ENCODE measurements at places on chromosomes 13 and 19.

GRCh38 chr13:63901630-63902029 is 2486.0 kb upstream of the PCDH20 start:
- DNase-seq: no peak

DNA sequence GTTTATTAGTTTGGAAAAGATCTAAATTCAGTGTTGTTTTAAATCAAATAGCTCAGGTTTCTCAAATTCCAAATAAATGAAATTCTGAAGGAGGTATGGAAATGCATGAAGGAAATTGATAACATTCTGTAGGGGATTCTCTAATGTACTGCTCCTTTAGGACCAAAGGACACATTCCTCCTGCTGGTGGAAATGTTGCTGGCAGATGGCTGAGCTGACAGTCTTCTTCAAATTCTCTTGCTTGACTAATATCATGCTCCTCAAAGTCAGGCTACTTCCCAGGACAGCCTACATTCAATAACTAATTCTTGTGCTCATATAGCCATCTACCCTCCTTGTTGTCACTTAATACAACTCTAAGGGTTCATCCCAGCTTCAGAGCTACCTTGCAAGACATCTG is 1118.5 kb downstream of the PCDH9 start:
- no peak for DNase-seq

DNA sequence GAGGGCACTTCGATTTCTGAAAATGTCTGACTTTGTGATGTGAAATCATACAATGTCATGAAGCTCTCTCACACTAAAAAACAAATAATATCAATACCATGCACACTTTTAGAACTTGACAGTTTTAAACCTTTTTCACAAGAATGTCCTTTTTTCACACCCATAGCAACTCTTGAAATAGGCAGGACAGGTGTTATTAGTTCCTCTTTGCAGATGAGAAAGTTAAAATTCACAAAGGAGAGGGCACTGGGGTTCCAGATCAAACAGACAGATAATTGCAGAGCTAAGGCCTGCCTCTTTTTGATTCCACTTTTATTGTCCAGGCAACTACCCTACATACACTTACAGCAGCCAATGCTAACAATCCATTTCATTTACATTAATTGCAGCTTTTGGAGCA is 142.8 kb downstream of the KLF12 start:
- DNase-seq: no peak

GRCh38 chr19:8030960-8031359 is 21.6 kb upstream of the CCL25 start:
- no peak for DNase-seq

- no peak for DNase-seq
Measured at GRCh38 chr13:37899753-37900152, 30.2 kb upstream of the TRPC4 start.

GRCh38 chr13:71814806-71815360 is 52.1 kb downstream of the DACH1 start:
- no peak for DNase-seq

- DNase-seq: no peak
Measured at GRCh38 chr19:49469828-49470614, 4.0 kb upstream of the FLT3LG start.

- DNase-seq: no peak
Measured at GRCh38 chr19:15315101-15315500, 17.2 kb downstream of the BRD4 start.

DNA sequence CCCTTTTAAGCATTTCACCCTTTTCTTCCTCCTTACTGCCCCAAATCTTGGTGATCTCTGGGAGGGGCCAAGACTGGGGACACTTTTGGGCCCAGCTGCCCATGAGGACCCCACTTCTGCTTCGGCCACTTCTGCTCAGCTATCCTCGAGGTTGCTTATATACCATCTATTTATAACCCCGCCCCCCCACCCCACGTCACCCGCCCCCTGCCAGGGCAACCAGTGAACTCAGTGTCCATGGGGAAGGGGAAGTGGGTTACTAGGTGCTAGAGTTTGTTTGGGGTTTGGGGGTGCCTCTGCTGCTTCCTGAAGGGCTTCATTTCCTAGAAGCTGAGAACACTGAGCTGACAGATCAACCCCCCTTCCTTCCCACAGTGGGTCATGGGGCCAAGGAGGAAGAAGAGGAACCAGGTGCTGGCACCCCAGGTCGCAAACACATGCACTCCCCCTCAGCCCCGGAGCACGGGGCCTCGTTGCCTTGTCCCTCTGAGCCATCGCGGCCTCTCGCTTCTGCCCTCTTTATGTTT is 6.1 kb upstream of the ADGRE5 start:
- DNase-seq: no peak

DNA sequence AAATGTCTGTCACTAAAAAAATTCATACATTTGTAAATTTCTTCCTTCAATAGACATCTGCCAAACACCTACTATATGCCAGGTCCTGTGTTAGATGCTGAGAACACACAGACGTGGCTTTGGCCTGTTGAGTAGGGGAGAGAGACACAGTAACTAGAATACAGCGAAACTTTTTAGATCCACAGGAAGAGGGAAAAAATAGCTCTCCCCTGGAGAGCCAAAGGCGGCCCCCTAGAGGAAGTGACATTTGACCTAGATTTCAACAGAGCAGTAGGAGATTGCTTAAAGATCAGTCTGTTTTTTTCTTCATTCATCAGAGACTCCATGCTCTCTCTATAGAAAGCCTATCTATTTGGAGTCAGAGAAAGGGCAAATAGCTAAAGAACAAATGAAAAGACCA is 11.3 kb downstream of the LCP1 start:
- DNase-seq: peak; percentile 44

DNA sequence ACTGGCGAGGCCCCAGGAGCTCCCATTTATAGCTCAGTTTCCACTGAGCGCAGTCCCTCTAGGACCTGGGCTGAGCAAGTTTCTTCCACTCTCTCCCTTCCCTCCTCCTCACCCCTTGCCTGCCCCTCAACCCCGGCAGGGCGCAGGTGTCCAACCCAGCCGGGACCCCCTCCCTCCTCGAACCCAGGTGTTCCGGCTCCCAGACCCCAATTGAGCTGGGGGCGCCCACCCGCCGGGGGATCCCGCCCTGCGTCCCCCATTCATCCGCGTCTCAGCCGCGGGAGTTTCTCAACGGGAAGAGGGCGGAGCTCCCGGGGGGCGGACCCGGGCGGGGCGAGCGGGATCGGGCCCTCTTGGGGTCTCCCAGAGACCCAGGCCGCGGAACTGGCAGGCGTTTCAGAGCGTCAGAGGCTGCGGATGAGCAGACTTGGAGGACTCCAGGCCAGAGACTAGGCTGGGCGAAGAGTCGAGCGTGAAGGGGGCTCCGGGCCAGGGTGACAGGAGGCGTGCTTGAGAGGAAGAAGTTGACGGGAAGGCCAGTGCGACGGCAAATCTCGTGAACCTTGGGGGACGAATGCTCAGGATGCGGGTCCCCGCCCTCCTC is at the start of gene KIRREL2:
Gene KIRREL2, plus strand, starts transcription at position 366 of the 604 bp plus-strand sequence. Its CDS starts 209 bp downstream, at position 575.
- no peak for DNase-seq

DNA sequence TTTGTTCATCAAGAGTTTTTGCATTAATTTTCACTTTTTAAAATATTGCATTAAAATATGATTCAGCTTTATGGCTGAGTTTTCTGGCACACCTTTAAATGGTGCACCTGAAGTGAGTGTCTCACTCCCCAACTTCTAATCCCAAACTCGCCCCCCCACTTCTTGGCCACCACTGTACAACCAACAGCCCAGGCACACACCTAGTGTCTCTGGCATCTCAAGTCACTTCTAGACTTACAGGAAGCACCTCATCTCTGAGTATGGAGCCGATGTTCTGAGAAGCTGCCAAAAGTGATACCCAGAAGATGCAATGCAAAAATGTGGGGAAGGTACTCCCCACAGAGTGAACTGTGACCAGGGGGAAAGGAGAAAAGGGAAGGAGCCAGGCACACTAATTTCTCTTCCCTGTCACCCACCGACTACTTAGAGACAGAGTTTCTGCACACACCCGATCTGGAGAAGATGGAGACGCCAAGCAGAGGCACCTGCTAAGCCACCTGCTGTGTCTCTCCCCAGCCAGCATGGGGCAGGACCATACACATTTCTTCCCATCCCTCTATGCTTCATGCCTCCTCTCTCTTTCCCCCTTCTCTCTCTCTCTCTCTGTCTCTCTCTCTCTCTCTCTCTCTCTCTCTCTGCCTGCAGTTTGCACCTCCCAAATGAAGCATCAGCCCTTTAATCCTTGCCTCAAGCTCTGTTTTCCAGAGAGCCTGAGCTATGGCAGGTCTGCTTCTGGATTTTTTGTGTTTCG is 155.3 kb upstream of the ZNF507 start:
- no peak for DNase-seq

GRCh38 chr13:29589234-29589633 is 6.3 kb downstream of the SLC7A1 start:
- DNase-seq: no peak

DNA sequence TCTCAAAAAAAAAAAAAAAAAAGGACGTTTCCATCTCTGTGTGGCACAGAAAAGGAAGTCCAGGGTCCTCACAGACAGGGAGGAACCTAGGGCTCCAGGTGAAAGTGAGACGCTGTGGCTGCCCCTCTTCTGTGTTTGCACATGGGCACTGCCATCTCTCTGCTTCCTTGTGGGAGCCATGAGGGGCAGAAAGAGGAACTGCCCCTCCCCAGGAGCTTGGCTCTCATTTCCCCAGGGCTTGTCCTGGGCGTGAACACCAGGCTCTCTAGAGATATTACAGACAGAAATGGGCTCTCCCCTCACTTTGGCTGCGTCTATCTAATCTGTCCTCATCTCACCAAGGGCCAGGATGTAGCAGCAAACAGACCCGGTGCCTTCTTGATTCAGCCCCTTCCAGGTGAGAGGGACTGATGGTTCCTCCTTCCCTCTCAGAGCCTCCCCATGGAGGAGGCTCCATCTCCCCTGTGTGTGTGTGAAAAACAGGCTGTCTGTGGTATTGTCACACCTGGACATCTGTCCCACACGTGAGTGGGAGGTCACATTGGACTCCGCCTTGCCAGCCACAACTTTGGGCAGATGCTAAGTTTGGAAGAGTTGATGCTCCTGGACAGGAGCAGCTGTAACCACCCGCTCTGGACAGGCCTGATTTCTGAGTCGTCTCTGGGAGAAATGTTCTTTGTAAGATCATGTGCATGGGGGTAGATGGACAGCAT is 840 bp upstream of the LILRA4 start:
- no peak for DNase-seq

GRCh38 chr19:58361900-58362271 is 665 bp downstream of the ZNF497 start:
- peak; percentile 83 for DNase-seq

- no peak for DNase-seq
Measured at GRCh38 chr13:36069881-36070366, 61.3 kb downstream of the DCLK1 start.

DNA sequence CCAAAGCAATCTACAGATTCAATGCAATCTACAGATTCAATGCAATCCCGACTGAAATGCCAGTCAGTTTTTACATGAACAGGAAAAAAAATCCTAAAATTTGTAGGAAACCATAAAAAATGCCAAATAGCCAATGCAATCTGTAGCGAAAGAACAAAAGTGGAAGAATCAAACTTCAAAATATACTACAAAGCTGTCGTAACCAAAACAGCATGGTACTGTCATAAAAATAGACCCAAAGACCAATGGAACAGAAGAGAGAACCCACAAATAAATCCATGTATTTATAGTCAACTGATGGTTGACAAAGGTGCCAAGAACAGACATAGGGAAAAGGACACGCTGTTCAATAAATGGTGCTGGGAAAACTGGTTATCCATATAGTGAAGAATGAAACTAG is 17.7 kb downstream of the ZNF829 start:
- DNase-seq: no peak

GRCh38 chr13:32639502-32640105 is 53.4 kb downstream of the PDS5B start:
- DNase-seq: peak; percentile 82

GRCh38 chr13:41931337-41931736 is 29.6 kb downstream of the VWA8 start:
- no peak for DNase-seq

GRCh38 chr13:111345682-111346081 is 25.2 kb downstream of the TEX29 start:
- DNase-seq: no peak

- DNase-seq: no peak
Measured at GRCh38 chr19:39539165-39539517, 820 bp downstream of the EID2 start.

GRCh38 chr19:19300613-19301012 is 19.7 kb downstream of the SUGP1 start:
- no peak for DNase-seq

DNA sequence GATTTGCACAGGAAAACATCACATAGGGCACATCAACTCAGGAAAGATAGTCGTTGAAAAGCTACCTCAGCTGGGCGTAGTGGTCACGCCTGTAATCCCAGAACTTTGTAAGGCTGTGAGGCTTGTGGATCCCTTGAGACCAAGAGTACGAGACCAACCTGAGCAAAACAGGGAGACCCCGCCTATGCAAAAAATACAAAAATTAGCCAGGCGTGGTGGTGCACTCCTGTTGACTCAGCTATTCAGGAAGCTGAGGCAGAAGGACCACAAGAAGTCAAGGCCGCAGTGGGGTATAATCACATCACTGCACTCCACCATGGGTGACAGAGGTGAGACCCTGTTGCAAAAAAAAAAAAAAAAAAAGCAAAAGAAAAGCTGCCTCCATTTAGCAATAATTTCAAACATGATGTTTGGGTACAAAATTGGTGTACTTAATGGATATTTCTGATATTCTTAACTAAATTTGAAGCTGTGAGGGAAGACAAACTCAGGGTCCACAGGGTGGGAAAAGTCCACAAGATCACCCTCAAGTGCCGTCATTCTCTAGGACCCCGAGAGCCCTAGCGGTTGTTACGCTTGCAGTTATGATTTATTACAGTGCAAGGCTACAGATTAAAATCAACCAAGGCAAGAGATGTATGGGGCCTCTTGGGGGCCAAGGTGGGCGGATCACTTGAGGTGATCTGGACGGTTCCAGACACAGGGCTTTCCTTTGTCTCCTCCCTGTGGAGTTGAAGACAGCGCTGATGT is 42.5 kb upstream of the LDLR start:
- DNase-seq: no peak

DNA sequence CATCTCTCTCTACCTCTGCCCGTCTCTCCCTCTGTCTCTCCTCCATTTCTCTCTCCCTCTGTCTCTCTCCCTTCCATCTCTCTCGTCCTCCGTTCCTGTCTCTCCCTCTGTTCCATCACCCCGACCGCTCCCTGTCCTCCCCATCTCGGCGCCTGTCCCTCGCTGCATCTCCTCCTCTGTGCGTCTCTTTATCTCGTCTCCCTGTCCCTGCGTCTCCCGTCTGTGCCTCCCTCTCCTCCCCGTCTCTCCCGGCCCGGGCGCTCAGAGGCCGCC is 4.6 kb downstream of the GRIN2D start:
- DNase-seq: no peak

- DNase-seq: no peak
Measured at GRCh38 chr19:5934069-5934401, 20.0 kb downstream of the CAPS start.

DNA sequence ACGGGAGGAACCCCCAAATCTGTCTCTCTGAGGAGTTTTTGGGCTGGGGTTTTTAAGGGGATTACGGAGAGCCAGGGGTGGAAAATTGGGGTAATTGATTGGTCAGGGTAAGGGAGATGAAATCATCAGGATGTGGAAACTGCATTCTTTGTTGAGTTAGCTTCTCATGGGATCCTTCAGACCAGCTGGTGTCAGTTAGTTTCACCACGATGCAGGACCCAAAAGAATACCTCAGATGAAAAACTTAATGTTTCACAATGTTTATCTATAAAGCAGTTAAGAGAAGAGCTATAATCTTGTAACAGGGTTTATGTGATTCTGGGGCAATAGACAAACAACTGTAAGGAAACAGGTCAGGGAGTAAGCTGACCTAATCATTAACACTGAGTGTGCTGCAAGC is 230.8 kb downstream of the POU4F1 start:
- DNase-seq: no peak

All from erythroblast (primary cell).